T47D (cell line): ENCODE measurements at places on chromosomes 7 and 10.

- peak; percentile 39 for DNase-seq
Observed at GRCh38 chr10:7787150-7787856, 490 bp downstream of the KIN start.

DNA sequence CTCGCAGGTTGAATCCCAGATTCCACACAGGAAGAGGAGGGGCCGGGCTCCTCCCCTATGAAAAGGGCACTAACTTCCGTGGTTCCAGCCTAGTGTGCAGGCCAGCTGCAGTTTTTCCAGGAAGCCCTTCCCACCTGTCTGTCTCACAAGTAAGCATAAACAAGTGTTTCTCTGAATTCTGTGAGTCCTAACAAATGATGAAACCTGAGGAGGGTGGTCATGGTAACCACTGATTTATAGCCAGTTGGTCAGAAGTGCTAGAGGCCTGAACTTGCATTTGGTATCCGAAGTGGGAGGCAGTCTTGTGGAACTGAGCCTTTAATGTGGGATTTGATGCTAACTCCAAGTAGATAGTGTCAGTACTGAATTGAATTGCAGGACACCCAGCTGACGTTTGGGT lies 54.7 kb upstream of the STEAP4 start:
- no peak for DNase-seq

- DNase-seq: no peak
Observed at GRCh38 chr10:116952729-116953128, 52.3 kb downstream of the SHTN1 start.

GRCh38 chr10:17229016-17229716 lies 1.1 kb downstream of the VIM start:
- DNase-seq: no peak

- peak; percentile 60 for DNase-seq
Observed at GRCh38 chr7:157432957-157433576, 96.3 kb downstream of the DNAJB6 start.

DNA sequence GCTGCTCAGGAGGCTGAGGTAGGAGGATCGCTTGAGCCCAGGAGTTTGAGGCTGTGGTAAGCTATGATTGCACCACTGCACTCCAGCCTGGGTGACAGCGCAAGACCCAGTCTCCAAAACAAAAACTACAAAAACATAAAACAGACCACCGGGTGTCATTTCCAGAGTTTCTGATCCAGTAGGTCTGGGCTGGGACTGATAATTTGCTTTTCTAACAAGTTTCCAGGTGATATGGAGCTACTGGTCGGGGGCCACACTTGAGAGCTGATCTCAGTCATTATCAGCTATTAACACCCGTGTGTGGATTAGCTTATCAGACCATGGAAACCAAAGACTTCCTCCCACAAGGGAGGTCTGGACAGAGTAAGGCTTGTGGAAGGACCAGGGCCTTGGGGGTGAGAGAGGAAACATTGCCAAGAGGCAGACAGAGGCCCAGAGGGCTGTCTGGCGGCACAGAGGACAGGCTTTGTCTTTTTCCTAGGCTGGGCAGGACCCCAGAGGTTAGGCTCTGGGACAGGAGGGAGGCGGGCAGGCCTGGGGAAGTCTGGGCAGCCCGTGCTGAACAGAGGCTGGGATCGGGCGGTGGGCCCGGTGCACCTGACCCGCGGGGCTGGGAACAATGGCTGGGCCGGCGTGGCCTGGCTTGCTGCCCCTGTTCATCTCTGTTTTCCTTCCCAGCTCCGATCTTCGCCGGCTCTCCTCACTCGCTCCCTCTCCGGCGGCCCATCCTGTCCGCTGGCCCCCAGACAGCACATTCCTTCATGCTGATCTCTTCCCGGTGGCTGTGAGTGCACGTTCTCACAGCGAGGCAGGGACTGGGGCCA lies 25.2 kb downstream of the TMEM270 start:
- DNase-seq: no peak
